ENCODE measurements at places on chromosomes 3 and 15.

GRCh38 chr3:144677103-144677502 lies 705.5 kb downstream of the DIPK2A start:
- DNase-seq: no peak

DNA sequence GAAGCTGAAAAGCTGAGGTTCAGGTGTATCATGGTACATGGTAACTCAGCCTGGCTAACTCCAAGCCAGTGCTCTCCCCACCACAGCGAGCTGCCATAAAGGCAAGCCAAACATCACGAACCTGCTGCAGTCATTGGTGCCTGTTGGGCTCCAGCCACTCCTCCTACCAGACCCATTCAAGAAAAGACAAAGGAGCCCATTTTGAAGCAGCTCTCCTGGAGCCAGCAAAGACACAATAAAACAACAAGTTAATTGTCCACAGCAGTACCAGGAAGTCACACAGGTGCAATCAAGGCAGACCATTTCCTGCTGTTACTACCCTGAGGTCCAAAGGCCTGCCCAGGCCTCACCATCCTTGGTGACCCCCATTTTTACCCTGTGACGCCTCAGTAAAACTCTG lies 77.6 kb downstream of the DAPK2 start:
- no peak for DNase-seq

DNA sequence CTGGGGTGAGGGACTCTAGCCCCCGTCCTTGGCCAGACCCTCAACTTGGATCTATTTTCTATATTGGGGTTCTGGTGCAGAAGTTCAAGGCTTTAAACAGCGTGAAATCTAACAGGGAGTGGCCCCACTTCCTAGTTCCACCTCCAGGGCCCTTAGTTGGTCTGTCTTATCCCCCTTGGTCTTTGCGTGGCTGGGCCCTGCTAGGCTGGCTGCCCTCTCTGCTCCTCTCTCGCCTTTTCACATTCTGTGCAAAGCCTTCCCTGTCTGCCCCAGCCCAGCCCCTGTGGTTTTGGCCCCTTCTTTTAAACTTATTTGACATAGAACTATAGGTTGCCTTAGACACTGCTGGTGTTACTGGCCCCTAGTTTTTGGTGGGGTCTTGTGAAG lies 5.6 kb downstream of the PPCDC start:
- no peak for DNase-seq

GRCh38 chr3:173258697-173259096 lies 117.7 kb upstream of the SPATA16 start:
- no peak for DNase-seq

All from activated CD4-positive, alpha-beta T cell treated with anti-CD3 and anti-CD28 coated beads for 24 hours (primary cell).